MM.1S (cell line): ENCODE measurements at places on chromosomes 3 and 15.

DNA sequence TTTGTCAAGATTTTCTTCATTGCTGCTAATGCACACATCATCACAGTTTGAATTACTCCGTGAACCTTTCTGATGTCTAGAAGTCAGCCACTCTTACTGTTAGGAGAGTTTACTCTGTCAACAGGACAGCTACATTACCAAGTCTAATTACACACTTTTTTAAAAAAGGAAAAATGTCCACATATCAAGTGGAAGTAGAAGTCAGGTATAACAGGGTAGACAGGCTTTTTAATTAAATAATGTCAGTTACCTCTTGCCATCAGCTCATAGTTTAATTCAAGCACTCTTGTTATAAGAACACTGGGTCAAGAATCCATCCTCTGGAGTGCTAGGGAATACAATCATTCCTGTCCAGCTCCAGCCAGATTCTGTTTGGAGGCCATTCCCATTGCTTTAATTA, 232.8 kb downstream of the TAFA4 start:
- H3K36me3 ChIP-seq, result no peaks in the 10 kb centered on the region
- H3K4me1 ChIP-seq, result no peaks in the 10 kb centered on the region

GRCh38 chr3:105809208-105809888, 59.5 kb downstream of the CBLB start:
- H3K27me3 ChIP-seq, result no peaks in the 10 kb centered on the region
- DNase-seq, result no peak
- no peaks in the 10 kb centered on the region for H3K36me3 ChIP-seq
- H3K27ac ChIP-seq, result no peak overlapping the region
- no peak overlapping the region for H3K4me3 ChIP-seq
- no peaks in the 10 kb centered on the region for H3K4me1 ChIP-seq

- no peaks in the 10 kb centered on the region for H3K4me1 ChIP-seq
- H3K27ac ChIP-seq, result no peak overlapping the region
- no peak for DNase-seq
- H3K36me3 ChIP-seq, result no peaks in the 10 kb centered on the region
Observed at GRCh38 chr3:14410106-14410502, 7.7 kb downstream of the SLC6A6 start.

DNA sequence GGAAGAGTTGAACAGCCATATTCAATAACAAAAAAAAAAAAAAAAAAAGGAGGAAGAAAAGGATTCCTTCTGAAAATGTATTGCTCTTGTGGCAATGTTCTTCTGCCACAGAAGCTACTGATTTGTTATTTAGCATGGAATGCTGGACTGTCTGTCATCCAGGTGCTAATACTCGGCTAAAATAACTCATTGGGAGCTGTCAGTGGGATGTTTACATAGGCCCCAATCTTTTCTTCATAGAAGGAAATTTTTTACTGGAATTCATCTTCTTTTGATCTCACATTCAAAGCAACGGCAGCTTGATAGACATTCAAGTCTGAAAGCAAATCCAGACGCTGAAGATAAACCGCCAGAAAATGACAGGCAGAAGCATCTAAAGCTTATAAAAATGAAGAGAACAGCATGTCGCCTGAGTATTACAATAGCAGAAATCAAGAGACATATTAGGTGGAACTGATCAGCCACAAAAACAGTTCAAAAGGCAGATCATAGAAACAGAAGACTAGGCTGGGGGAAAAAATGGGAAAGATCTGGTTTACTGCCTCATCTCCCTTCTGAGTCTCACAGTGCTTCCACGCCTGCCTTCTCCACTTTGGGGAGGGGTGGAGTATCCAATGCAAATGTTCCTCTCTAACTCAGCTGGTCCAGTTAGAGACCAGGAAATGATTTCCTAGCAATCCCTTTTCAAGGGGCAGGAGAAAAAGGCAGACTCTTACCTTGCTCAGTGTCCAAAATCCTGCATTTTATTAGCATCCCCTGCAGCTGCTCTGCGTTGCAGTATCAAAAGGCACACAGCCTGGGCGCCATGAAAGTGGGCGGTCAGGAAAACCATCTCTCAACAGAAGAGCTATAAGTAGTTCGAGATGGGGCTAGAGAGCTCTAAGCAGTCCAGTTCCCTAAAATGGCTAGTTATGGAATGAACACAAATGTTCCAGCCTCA, 451.9 kb downstream of the FOXP1 start:
- H3K36me3 ChIP-seq, result no peaks in the 10 kb centered on the region
- no peak for DNase-seq
- H3K27me3 ChIP-seq, result no peaks in the 10 kb centered on the region
- H3K27ac ChIP-seq, result no peak overlapping the region

DNA sequence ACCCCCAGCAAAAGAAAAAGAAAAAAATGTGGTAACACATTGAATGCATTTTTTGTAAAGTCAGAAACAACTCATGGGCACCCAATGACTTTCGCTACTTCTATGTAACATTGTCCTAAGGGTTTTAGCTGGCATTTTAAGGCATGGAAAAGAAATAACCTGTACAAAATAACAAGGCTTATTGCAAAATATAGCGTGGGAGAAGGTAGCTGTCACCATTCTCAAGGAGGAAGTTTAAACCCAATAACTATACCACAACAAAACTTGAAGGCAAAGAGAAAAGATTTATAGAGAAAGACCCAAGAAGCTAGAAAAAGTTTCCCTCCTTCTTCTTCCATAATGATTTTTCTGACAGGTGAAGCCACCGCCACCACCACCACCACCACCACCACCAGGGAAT, 55.7 kb upstream of the ACP3 start:
- no peak overlapping the region for H3K4me3 ChIP-seq
- no peak overlapping the region for H3K27ac ChIP-seq
- no peaks in the 10 kb centered on the region for H3K27me3 ChIP-seq
- DNase-seq, result no peak
- H3K36me3 ChIP-seq, result no peaks in the 10 kb centered on the region
- H3K4me1 ChIP-seq, result no peaks in the 10 kb centered on the region

- no peak overlapping the region for H3K4me3 ChIP-seq
- H3K4me1 ChIP-seq, result no peaks in the 10 kb centered on the region
Observed at GRCh38 chr15:23912191-23912590, 225.1 kb upstream of the NDN start.

DNA sequence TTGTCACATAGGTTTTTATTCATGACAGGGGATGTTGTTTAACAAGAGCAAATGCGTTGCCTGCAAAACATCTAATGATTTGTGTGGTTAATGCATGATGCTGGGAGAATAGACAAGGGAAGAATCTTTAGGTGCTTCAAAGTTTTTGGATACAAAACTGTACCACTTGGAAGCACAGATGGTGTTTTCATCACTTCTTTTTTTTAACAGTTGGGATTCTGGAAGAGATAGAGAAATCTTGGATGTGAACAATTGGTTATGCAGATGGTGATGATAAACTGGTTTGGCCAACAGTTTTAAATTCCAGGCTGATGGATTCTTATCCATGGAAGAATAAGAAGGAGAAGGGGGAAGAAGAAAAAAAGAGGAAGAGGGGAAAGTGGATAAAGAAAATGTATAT, 379.4 kb downstream of the KCNH8 start:
- H3K27me3 ChIP-seq, result no peaks in the 10 kb centered on the region
- no peaks in the 10 kb centered on the region for H3K36me3 ChIP-seq
- DNase-seq, result no peak
- H3K27ac ChIP-seq, result no peak overlapping the region
- no peak overlapping the region for H3K4me3 ChIP-seq
- no peaks in the 10 kb centered on the region for H3K4me1 ChIP-seq
